ENCODE measurements at places on chromosomes 7 and 10.

DNA sequence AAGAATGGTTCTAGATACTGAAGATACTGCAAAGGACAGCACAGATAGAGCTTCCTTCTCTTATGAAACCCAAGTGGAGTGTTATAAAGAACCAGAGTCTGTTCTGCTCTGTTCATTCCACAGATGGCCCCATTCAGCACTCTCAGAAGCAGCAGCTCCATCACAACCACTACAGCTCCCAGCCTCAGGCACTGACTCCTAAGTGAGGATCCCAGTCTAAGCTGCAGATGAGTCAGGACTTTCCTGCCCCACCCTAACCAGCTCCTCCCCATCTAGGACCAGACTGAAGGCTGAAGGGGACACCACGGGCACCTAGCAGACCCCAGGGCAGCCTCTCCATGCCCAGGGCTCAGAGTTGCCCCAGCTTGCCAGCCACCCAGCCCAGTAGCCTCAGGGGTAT lies 379.8 kb downstream of the GRID1 start:
- no peak for DNase-seq

- DNase-seq, result no peak
Observed at GRCh38 chr7:74030861-74031260, 2.9 kb downstream of the ELN start.

DNA sequence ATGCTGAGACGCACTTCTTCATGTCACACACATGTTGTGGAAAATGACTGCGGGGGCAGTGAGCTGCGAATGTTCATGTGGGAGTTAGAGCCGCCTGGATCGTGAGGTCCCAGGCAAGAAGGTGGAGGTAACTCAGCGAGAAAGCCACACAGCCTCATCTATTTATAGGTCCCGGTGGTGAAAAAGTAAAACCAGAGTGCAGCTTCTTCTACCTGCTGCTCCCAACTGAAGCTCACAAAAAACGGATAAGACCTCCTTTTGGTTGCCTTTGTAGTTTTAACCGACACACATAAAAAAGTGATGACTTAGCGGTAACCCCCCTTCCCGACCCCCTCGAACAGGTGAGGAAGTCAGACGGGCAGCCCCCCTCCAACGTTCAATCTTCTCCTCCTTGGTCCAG lies 276.9 kb downstream of the GATA3 start:
- no peak for DNase-seq

- DNase-seq, result no peak
Observed at GRCh38 chr7:140035400-140036223, 27.1 kb downstream of the PARP12 start.

DNA sequence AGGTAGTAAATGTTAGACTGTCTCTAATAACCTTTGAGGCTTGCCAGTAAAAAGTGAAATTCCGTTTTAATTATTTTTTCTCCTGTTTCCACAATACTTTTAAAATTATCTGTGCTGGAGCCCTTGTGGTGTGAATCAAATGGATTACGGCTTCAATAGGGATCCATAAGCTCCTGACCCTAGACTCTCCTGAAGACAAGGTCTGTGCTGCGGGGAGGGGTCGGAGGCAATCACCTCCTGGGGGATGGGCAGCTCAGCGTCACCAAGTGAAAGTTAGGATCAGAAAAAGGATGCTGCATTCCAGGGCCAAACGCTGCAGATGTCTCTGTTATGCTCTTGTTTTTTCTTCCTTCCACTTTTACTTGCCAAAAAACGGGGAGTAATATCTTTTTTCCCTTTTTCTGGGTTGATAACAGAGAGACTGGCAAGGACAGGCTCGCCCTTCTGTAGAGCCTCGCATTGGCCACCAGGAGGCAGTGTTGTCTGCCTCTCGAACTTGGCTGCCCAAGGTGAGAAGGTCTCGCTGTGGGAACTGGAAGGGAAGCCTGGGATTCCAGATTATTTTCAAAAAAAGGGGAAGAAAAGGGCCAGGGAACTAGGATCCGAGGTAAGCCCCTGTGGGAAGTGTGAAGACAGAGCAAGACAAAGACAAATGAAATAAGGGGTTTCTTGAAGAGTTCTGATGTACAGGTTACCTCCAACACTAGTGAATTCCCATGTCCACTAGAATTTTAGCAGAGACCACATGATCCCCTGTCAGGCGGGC lies 621.9 kb downstream of the ACTR3B start:
- DNase-seq, result no peak

GRCh38 chr10:35691522-35692236 lies 49.6 kb upstream of the FZD8 start:
- DNase-seq, result no peak

- DNase-seq, result no peak
Observed at GRCh38 chr7:82015751-82016150, 245.9 kb upstream of the HGF start.

GRCh38 chr7:5222841-5223411 lies 32.9 kb downstream of the WIPI2 start:
- no peak for DNase-seq

Data from GM10248 (cell line).